ENCODE measurements at places on chromosomes 1 and 21.

GRCh38 chr1:247089616-247090375, 11.2 kb upstream of the ZNF670 start:
- DNase-seq = no peak

DNA sequence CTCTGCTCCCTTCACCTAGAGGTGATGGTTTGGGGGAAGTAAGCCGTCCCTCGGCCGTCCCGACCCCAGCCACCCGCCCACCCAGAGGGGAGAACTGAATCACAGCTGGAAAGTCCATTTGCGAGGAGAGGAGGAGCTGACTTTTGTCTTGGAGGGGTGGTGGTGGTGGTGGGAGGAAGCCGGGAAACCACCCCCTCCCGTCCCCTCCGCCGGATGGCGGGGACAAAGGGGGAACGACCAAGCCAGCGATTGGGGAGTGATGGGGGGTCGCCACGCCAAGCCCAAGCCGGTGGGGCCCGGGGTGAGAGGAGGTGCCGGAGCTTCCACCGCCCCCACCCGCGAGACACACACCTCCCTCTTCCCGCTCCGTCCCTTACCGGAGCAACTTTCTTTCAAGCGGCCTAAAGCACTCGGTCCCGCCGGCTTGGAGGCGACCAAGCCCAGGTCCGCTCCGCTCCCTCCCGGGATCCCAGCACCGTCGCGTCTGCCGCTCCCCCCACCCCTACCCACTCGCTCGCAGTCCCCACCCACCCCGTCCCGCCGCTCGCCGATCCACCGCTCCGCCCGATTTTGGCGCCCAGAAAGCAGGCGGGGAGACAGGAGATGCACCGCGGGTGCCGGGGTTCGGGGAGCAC, 540 bp downstream of the ARHGEF2 start:
- no peak for DNase-seq

- DNase-seq = no peak
Measured at GRCh38 chr1:202084791-202085681, 37.7 kb upstream of the GPR37L1 start.

DNA sequence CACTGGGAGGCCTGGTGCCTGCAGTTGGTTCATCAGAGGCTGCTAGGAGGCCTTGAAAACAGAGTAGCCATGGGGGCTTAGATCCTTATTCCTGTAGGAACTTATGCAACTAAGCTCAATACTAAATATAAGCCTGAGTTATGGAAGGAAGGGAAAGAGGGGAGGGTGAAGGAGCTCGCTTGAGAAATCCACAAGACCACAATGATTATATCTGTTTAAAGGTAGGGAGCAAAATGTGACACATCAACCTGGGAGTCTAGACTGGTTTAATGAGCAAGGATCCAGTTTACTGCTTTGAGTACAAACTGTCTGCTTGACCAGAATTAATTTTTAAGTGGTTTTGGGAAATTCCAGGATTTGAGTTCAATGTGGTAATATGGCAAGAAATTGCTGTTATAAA, 20.4 kb upstream of the ANGPTL7 start:
- DNase-seq = no peak

GRCh38 chr1:29831500-29832117, 595.3 kb downstream of the PTPRU start:
- no peak for DNase-seq

- DNase-seq = no peak
Measured at GRCh38 chr1:85137660-85138059, 63.2 kb downstream of the SYDE2 start.

GRCh38 chr21:37458669-37459276, 92.2 kb downstream of the DYRK1A start:
- no peak for DNase-seq

- DNase-seq = no peak
Measured at GRCh38 chr1:24393892-24394291, 19.7 kb downstream of the STPG1 start.

DNA sequence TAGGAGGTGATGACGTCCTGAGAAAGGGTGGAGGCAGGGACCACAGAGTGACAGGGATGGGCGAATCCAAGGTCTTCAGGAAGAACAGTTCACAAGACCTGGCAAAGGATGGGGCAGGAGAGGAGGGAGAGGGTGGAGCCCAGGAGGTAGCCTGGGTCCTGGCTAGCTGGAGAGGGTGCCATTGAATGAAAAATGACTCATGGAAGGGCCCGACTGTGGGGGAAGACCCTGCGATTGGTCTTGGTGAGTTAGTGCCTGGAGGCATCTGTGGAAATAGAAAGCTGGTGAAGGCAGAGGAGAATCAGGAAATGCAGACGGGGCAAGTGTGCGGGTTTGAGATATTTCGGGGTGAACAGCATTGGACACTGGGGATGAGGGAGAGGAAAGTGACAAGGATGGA, 60.3 kb upstream of the SLC45A1 start:
- no peak for DNase-seq

DNA sequence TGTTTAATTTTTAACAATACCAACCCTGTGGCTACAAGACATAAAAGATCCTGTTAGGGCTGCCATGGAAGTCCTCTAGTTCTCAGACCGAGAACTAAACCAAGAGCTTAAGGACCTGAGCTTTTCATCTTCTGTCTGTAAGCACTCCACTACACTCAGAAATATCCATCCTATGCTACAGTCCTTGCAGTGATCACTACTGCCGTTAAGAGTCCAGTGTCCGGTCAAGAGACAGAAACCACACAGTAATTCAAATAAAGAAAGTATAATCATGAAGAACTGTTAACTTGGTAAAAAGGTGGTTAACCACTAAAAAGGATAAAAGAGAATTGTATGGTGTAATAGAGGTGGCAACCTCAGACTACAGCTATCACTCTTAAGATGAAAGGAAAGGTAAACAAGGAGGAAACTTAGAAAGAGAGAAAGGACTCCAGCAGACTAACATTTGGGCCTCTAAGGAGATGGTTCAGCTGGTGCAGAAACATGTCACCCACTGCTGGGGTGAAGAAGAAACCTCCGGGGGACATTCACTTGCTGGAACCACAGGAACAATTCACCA, 22.1 kb upstream of the PRDX6 start:
- DNase-seq = no peak

GRCh38 chr1:228276174-228276831, 68.5 kb downstream of the OBSCN start:
- DNase-seq = no peak

- no peak for DNase-seq
Measured at GRCh38 chr1:30514137-30514654, 209.2 kb downstream of the MATN1 start.

DNA sequence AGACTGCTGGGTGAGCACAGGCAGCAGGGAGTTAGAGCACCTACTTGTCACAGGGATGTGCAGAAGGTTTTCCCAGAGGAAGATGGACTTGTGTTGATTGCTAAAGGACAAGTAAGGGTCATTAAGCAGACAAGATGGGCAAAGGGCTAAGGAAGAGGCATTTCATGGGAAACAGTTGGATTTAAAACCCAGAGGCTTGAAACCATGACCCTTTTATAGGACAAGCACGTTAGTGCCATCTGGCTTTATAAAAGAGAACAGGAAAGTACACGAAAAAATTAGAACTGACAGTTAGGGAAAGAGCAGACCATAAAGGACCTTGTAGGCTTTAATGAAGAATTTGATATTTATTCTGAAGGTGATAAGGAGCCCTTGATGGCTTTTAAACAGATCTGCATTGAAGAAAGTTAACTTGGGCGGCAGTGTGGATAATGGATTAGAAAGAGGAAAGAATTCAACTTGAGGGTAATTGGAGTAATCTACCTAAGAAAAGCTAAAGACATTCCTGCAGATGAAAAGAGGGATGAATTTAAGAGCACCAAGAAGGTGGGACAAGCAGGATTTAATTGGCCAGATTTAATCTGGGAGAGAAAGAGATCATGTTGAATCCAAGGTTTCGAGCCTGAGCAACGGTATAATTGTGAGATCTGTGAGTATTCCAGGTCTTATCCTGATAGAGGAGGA, 68.6 kb downstream of the ZC3H11B start:
- DNase-seq = no peak

DNA sequence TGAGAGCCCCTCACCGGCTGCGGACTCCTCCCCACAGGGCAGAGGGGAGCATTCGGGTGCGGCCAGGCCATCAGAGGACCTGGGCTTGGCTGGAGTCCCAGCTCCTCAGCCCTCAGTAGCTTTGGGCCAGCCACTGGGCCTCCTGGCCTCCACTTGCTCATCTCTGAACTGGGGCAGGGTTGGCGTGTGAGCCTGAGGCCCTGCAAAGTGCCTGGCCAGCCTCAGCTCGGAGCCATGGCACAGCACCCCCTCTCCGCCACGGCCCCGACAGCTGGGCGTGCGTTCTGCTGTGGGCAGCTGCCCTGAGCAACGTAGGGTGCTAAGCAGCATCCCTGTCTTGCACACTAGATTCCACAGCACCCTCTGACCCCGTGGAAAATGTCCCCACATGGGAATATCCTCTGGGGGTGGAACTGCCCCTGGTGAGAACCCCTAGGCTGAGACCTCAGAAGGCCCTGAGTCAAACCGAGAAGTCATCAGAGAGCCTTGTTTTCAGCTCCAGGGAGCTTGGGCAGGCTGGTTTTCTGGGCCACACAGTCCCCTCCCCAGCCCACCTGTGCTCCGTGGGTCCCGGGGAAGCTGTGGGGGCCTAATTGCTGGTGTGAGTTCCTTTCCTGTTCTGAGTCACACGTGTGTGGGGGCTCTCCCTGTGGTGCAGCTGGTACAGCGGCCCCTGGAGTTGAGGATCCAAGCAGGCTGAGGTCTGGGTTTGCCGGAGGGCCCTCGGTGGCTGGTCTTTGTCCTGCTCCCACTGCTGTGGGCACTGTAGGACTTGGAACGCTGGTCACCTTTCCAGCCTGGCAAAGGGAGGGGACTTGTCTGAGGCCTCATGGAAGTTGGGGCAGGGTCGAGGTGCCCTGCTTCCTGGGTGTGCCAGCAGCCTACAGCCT, 24.5 kb downstream of the TP73 start:
- DNase-seq = no peak

GRCh38 chr1:56397811-56398231, 181.5 kb downstream of the PLPP3 start:
- no peak for DNase-seq

DNA sequence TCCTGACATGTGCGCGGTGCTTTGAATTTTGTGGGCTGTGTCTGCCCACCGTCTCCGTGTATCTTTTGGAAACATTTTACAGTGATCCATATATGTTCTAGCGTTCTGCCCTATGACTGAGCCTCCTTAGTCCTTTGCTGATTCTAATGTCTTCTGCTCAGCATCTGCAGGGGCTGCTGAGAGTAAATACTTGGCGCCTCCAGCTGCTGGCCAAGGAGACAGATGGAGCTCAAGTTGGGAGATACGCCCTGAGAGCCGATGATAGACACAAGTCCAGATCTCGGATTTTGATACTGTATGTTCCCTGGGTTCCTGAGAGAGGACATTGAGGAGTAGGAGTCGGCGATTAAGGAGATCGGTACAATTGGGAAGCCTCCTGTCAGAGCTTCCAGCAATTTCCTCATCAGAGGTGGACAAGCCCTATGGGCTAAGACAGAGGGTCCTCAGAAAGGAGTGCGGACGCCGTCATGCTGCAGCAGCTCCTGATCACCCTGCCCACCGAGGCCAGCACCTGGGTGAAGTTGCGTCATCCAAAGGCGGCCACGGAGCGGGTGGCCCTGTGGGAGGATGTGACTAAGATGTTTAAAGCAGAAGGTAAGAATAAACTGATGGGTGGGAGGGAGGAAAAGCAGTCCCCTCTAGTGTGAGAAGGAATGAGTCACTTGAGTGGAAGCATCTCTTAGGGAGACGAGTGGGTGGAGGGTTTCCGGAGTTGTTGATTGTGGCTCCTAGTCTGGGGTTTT, 390 bp downstream of the ZFP69B start:
- peak; percentile 8 for DNase-seq

DNA sequence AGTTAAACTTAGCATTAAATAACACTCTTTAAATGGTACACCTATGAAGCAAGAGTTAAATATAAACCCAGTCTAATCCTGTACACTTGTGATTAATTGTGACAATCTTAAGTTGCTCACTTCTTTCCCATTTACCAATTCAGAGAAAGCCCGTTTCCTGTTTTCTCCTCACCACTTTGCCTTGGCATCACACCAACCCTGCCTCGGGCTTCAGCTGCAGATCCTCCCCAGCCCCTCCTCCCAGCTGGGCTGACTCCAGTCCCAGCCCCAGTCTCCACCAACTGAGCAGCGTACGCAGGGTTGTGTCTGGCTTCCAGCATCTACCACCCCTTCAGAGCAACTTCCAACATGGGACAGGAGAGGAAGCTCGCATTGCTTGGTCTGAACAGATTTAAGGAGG, 4.1 kb downstream of the PYCR2 start:
- no peak for DNase-seq

DNA sequence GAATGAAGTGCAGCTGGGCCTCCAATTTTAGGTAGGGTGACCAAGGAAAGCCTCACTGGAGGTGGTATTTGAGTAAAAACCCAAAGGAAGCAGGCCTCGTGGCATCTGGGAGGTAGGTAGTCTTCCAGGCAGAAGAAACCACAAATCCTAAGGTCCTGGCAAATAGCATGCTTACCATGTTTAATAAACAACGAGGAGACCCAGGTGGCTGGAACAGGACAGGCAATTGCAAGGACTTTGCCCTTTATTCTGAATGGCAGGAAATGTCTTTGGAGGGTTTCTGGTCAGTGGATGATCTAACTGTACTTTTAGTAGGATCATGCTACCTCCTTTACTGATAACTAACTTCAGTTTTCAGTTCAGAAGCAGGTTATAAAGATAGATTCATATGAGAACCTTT, 52.2 kb downstream of the EPB41 start:
- DNase-seq = no peak

DNA sequence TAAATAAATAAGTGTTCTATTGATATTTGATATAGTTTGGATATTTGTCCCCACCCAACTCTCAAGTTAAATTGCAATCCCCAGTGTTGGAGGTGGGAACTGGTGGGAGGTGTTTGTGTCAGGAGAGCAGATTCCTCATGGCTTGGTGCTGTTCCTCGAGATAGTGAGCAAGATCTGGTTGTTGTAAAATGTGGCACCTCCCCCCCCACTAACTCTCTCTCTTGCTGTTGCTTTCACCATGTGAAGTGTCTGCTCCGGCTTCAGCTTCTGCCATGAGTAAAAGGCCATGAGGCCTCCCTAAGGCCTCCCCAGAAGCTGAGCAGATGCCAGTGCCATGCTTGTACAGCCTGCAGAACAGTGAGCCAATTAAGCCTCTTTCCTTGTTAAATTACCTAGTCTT, 20.8 kb downstream of the FRRS1 start:
- no peak for DNase-seq

- no peak for DNase-seq
Measured at GRCh38 chr1:248857749-248858095, 1.2 kb downstream of the ZNF692 start.

- no peak for DNase-seq
Measured at GRCh38 chr1:43757343-43758053, 50.2 kb downstream of the ST3GAL3 start.

GRCh38 chr1:176802316-176802715, 339.3 kb downstream of the PAPPA2 start:
- DNase-seq = no peak

GRCh38 chr1:245810789-245811337, 656.1 kb downstream of the KIF26B start:
- no peak for DNase-seq

GRCh38 chr1:6581561-6582305, 1.9 kb downstream of the ZBTB48 start:
- DNase-seq = no peak
